ENCODE measurements at places on chromosomes 7 and 10.

- DNase-seq: no peak
Observed at GRCh38 chr10:70673929-70674559, 1.7 kb downstream of the ADAMTS14 start.

GRCh38 chr10:83543691-83544462, 595.4 kb upstream of the GHITM start:
- no peak for DNase-seq

- no peak for DNase-seq
Observed at GRCh38 chr10:131786756-131787605, 113.8 kb upstream of the PPP2R2D start.

GRCh38 chr7:4208086-4208485, 474.0 kb upstream of the FOXK1 start:
- DNase-seq: no peak

GRCh38 chr10:89664203-89664602, 19.2 kb upstream of the PANK1 start:
- no peak for DNase-seq

- no peak for DNase-seq
Observed at GRCh38 chr7:77995717-77996116, 197.1 kb downstream of the PHTF2 start.

GRCh38 chr10:753530-753929, 64.1 kb upstream of the DIP2C start:
- DNase-seq: no peak

- DNase-seq: no peak
Observed at GRCh38 chr10:93123766-93124165, 50.1 kb downstream of the CYP26A1 start.

GRCh38 chr7:77967429-77967828, 168.9 kb downstream of the PHTF2 start:
- DNase-seq: no peak

- no peak for DNase-seq
Observed at GRCh38 chr7:100173806-100174495, 3.2 kb downstream of the GPC2 start.

DNA sequence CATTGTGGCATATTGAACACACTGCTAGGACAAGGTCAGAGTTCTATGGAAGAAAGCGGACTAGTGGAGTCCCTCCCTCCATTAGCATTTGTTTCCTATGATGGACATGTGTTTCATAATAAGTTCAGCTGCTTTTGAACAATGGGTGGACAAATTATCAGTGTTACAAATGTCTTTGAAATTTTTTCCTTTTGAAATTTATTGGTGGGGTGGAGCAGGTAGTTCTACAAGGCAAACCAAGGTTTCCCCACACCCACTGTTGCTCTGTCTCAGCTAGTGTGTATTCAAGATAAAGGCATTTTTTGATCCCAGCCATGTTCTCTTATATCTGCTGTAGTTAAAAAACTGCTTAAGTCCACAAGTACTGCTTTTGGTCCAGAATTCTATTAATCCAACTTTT, 79.9 kb downstream of the MALSU1 start:
- no peak for DNase-seq

DNA sequence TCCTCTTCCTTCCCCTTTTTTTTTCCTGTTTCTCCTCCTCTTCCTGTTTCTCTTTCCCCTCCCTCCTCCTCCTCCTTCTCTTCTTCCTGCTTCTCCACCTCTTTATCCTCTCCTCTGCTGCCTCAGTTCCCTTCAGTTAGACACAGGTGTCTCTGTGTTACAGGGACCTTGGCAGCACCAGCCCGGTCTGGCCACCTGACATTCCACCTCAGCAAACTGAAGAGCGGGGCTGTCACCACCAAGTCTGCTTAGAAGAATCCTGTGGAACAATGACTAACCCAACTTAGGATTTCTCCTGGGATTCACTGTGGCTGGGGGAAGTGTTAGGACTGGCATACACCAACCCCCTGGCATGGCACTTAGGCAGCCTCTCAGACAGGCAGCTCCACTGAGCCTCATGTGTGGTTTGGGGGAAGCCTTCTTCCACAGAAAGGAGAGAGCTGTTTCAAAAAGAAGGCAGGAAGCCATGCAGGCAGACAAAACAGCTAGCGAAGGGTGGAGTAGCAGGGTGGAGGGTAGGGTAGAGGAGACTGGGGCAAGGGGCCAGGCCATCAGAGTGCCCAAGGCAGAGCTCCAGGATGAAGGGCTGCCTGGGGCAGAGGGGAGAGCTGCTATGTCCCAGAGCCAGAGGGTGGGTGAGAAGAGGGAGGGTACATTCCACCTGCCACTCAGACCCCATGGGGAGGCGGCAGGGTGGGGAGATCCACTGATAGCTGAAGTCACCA, 13.2 kb upstream of the GDF10 start:
- no peak for DNase-seq

- no peak for DNase-seq
Observed at GRCh38 chr7:90752051-90752450, 155.9 kb downstream of the CDK14 start.

GRCh38 chr7:96558530-96558929, 151.1 kb downstream of the SEM1 start:
- DNase-seq: no peak

- DNase-seq: no peak
Observed at GRCh38 chr7:17444151-17444550, 145.7 kb downstream of the AHR start.

DNA sequence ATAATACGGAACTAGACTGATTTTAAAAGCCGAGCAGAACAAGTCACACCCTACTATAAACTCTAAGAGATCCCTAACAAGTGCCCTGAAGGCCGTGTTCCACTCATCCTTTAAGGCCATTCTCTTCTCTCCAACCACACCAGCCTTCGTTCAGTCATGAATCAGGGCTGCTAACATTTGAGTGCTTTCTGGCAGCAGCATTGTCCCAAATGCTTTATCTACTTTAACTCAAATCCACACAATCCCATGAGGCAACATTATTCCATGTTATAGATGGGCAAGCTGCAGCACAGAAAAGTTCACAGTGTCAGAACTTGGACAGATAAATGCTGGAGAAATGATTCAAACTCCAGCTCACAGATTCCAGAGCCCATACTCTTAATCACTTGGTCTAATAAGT, 73.5 kb downstream of the MALSU1 start:
- DNase-seq: no peak

- no peak for DNase-seq
Observed at GRCh38 chr10:5601826-5602495, 64.4 kb downstream of the ASB13 start.

- no peak for DNase-seq
Observed at GRCh38 chr10:110737886-110738634, 93.9 kb downstream of the RBM20 start.

GRCh38 chr10:110632591-110633215, 11.4 kb upstream of the RBM20 start:
- DNase-seq: no peak

DNA sequence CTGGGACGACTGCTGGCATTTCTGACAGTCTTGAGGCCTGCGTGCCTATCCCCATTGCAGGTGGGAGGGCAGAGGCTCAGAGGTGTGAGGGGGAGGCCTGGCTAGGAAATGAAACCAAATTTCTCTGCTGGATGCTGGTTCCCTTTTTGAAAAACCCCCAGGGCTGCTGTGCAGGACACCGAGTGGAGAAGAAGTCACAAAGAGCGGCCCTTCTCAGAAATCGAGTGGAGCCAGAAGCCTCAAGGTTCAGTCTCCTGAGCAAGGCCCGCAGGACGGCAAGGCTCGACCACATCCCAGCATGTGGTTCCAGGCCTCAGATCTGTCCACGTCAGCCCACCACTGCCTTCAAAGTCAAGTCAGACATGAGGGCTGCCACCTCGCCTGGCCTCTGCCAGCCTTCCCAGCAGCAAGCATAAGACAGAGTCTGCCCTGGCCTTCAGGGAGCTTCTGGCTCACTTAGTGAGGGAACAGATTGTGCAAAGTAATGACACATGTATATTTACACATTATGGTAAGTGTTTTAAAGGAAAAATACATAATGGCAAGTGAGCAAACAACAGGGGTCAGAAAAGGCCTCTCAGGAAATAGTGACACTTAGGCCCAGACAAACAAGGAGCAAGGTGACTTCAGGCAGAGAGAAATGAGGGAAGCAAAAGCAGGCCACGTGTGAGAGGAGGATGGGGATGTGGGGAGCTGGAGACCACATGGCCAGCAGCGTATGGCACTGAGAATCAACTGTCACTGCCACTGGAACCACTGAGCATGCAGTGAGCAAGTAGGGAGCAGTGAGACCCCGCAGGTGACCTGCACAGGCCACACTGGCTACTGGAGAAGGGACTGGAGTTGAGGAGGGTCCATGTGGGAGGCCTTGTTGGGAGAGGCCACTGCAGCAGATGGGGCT, 86.7 kb downstream of the ARHGAP22 start:
- DNase-seq: no peak

- DNase-seq: no peak
Observed at GRCh38 chr10:103439776-103440175, 12.4 kb downstream of the CALHM2 start.

DNA sequence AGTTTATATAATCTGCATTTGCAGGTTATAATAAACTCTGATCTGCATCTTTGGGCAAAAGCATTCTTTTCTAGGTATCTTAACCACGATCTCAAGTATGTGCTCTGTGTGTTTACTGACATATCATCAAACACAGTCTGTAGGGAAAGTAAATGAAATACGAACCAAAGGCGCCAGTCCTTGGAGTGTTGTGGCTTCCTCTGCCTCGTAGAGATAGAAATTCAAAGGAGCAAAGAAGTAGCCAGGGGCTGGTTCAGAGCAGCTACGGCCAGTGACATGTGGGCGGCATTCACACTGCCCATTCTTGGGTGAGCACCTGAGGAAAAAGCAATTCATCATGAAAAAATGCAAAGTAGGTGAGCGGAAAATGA, 38.7 kb downstream of the LAMB4 start:
- DNase-seq: no peak

DNA sequence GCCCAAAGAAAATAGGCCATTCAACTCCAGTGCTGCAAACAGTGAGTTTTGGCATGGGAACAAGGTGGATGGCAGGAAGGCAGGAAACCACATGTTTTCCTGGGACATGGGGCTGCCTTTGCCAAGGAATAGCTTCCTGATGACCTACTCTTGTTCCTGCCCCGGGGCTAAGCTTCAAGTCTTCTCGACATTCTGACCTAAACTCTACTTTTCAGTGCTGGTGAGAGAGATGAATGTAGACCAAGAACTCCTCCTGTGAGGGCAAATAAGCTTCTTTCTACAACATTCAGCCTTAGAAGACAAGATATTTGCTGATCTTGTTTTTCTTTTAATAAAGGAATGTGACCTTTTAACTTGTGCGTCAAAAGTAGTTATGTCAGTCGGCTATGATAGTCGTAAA, 199.0 kb downstream of the GPR37 start:
- DNase-seq: no peak

- no peak for DNase-seq
Observed at GRCh38 chr10:101032637-101033224, 1.7 kb downstream of the SFXN3 start.

DNA sequence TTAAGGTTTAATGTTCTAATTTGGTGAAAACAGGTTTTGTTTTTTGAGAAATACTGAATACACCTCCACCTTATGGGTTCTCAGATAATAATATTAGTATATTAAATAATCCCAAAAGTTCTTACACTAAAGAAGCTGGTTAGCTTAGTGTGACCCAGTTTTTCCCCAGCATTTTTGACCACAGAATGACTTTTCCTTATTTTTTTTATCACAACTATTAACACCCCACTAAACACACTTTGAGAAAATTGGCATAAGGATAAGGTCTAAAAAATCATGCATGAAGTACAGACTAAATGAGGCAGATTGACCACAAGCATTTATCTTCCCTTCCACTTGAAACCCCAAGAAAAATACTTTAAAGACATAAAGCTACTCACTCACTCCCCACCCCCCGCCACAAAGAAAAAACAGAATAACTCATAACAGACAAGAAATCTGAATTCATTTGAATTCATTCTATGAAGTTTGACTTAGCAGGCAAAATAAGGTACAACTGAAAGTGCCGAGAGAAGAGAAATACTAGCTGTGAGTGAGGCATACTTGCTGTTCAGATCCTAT, 49.7 kb upstream of the WNT16 start:
- no peak for DNase-seq

- no peak for DNase-seq
Observed at GRCh38 chr7:27661811-27662489, 733 bp downstream of the HIBADH start.

GRCh38 chr10:122981066-122981464, 864 bp downstream of the PSTK start:
- DNase-seq: no peak

- DNase-seq: no peak
Observed at GRCh38 chr7:92916770-92917224, 80.4 kb upstream of the CDK6 start.

GRCh38 chr10:89744026-89744425, 42.6 kb downstream of the KIF20B start:
- DNase-seq: no peak

GRCh38 chr10:104099269-104099668, 13.6 kb upstream of the COL17A1 start:
- no peak for DNase-seq

- no peak for DNase-seq
Observed at GRCh38 chr7:140903741-140904480, 20.8 kb downstream of the BRAF start.

GRCh38 chr7:13542451-13542850, 447.0 kb downstream of the ETV1 start:
- no peak for DNase-seq

DNA sequence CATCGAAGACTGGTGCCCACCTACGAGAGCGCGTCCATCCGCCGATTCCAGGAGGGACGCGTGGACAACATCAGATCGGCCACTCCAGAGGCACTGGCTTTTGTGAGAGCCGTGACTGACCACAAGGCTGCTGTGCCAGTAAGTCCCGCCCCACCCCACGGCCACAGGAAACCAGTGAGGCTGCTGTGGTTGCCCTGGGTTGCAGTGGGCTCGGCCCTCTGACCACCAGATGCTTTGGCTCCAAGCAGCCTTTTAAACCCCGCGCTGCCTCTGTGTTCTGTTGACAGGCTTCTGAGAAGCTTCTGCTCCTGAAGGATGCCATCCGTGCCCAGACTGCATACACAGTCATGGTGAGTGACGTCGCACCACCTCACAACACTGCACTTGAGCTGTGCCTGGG, 24.4 kb upstream of the C10orf53 start:
- no peak for DNase-seq

DNA sequence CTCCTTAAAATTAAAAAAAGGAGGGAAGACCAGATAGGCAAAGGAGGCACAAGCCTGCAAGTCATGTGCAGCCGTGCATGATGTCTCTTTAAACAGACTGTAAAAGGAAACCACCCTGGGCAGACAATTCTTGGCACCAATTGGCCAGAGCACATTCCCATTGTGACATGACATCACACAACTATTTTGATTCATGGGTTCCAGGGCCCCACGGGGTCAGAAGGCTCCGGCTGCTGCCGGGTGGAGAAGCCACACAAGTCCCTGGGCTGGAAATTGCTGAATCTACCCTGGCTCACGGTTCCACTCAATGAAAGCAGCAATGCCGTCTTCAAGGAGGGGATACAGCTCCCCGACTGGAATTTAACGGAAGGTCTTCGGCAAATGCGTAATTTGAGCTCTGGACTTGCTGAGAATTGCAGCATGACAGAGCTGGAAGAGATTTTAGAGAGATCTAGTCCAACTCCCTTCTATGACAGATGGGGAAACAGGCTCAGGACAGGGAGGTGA, 140.5 kb downstream of the PRKAG2 start:
- DNase-seq: peak; percentile 70

GRCh38 chr7:2072042-2072441, 160.7 kb downstream of the MAD1L1 start:
- no peak for DNase-seq

GRCh38 chr10:98062424-98062823, 32.0 kb upstream of the CRTAC1 start:
- DNase-seq: no peak

All from NCI-H2081 (cell line).